ENCODE measurements at places on chromosomes 13 and 19. TPM values are rescaled to one million over a fixed set of nuclear protein-coding genes. Genes with fewer than 3 reads are reported as not detected.

DNA sequence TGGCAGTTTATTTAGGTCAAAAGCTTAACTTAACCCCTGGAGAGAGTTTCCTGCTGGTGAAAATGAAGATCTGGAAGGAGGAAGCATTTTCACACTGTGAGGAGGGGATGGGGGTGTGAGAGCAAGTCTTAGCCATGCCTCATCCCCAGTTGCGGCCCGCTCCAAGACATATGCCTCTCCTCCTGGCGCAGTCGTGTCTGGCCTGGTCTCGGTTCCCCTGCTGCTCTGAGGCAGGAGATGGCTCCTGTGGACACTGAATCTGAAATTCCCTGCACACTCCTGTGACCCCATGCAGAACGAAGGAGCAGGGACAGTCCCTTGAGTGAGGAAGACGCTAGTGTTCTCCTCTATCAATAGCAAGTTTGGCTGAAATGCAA lies 360 bp upstream of the ZNF69 start:
- no peaks in the 10 kb centered on the region for H3K27me3 ChIP-seq
- H3K27ac ChIP-seq, result peak overlapping the region; percentile 99
- peak overlapping the region; percentile 94 for H3K4me3 ChIP-seq
- peaks cover 49% of the 10 kb centered on the region for H3K36me3 ChIP-seq

KLF1 gene
- not detected for total RNA-seq

CNFN gene
- total RNA-seq, result 2.8 TPM

ZNF724 gene
- 22.1 TPM for total RNA-seq

DNA sequence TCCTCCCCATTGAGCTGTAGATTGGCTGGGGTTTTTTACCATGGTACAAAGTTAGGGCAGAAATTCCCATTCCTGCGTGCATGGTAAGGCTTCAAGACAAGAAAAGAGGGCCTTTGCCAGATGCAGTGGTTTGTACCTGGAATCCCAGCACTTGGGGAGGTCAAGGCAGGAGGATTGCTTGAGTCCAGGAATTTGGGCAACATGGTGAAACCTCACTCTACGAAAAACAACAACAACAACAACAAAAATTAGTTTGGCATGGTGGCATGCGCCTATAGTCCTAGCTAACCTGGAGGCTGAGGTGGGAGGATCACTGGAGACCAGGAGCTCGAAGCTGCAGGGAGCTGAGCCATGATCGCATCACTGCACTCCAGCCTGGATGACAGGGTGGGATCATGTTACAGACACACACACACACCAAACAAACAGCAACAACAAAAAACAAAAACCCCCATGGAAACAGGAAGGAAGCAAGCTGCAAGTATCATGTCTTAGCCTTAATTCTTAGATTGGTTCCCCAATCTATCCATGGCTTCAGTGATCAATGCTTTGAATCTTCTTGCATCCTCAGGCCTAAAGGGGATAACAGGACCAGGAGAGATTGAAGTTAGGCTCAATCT lies 5.5 kb upstream of the WTIP start:
- no peak overlapping the region for H3K27ac ChIP-seq
- H3K36me3 ChIP-seq, result peaks cover 12% of the 10 kb centered on the region
- peaks cover 2% of the 10 kb centered on the region for H3K27me3 ChIP-seq
- DNase-seq, result no peak
- peaks cover 2% of the 10 kb centered on the region for H3K4me1 ChIP-seq
- H3K4me3 ChIP-seq, result no peak overlapping the region

SLC46A3 gene
- 3.3 TPM for total RNA-seq

DNA sequence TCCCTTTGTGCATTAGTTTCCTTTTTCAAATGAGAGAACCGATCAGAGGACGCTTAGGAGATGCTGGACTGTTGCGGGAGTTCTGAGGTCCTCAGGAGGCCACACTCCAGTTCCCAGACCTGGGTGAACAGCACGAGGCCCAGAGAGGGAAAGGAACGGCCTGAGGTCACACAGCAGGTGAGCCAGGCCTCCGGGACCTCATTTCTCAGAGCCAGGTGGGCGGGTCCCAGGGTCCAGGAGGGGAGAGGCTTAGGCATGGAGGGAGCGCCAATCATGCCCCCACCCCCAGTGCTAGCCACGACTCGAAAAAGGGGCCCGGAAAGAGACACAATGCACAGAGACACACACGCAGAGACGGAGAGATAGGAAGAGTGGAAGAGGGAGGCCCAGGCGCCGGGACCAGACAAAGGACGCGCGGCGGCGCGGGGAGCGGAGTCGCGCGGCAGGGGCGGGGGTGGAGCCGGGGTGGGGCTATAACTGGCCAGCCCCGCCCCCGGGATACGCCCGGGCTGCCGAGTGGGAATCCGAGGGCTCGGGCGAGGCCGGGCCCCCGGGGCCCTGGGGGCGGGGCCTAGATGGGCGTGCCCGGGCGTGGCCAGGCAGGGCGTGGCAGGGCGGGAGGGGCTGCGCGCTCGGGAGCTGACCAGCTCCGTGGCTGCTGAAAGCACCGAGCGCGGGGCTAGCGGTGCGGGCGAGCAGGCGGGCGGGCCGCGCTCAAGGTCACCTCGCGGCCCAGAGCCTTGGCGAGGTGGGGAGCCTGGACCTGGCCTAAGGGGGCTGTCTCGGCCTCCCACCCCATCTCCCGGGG lies 1.6 kb downstream of the ELAVL3 start:
- H3K36me3 ChIP-seq, result peaks cover 4% of the 10 kb centered on the region
- peaks cover 56% of the 10 kb centered on the region for H3K27me3 ChIP-seq
- DNase-seq, result peak; percentile 40
- peak overlapping the region; percentile 13 for H3K27ac ChIP-seq

- no peaks in the 10 kb centered on the region for H3K36me3 ChIP-seq
- H3K4me1 ChIP-seq, result no peaks in the 10 kb centered on the region
- DNase-seq, result no peak
- H3K27ac ChIP-seq, result no peak overlapping the region
- no peaks in the 10 kb centered on the region for H3K27me3 ChIP-seq
These were observed 1000.6 kb downstream of the OLFM4 start for GRCh38 chr13:54029226-54029625.

ZNF793 gene
- total RNA-seq, result 30.9 TPM

CEACAM7 gene
- not detected for total RNA-seq

- H3K27ac ChIP-seq, result peak overlapping the region; percentile 56
- H3K36me3 ChIP-seq, result no peaks in the 10 kb centered on the region
These were observed 142.7 kb downstream of the DLEU7 start for GRCh38 chr13:50700664-50701305.

GRCh38 chr13:74204602-74205312 lies 70.6 kb upstream of the KLF12 start:
- no peaks in the 10 kb centered on the region for H3K4me1 ChIP-seq
- no peaks in the 10 kb centered on the region for H3K36me3 ChIP-seq
- H3K27ac ChIP-seq, result no peak overlapping the region
- no peak overlapping the region for H3K4me3 ChIP-seq

GPR183 gene
- not detected for total RNA-seq

KLK7 gene
- not detected for total RNA-seq

- H3K4me1 ChIP-seq, result peaks cover 37% of the 10 kb centered on the region
- H3K4me3 ChIP-seq, result no peak overlapping the region
- peaks cover 1% of the 10 kb centered on the region for H3K36me3 ChIP-seq
- no peaks in the 10 kb centered on the region for H3K27me3 ChIP-seq
- no peak overlapping the region for H3K27ac ChIP-seq
These were observed 86.2 kb downstream of the STARD13 start for GRCh38 chr13:33199289-33199850.

DNA sequence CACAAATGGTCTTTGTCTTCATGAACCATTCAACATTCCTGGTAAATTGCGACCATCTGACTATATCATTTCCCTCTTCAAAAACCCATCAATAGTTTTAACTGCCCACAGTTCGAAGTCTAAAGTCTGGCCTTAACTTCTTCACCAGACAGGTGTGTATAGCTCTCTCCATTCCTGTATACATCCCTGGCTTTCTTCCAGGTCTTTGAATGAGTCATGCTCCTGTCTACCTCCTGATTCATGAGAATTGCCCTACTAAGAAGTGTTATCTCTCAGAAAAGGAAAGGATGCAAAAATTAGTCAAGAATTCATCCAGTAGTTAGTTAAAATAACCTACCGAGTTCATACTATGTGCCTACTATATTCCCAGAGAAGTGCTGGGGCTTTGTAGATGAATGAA lies 225.0 kb downstream of the TBC1D4 start:
- no peaks in the 10 kb centered on the region for H3K27me3 ChIP-seq
- DNase-seq, result no peak
- peaks cover 7% of the 10 kb centered on the region for H3K4me1 ChIP-seq
- no peaks in the 10 kb centered on the region for H3K36me3 ChIP-seq
- no peak overlapping the region for H3K27ac ChIP-seq

GPC6 gene
- 50.3 TPM for total RNA-seq
